ENCODE measurements at places on chromosomes 11 and 22.

DNA sequence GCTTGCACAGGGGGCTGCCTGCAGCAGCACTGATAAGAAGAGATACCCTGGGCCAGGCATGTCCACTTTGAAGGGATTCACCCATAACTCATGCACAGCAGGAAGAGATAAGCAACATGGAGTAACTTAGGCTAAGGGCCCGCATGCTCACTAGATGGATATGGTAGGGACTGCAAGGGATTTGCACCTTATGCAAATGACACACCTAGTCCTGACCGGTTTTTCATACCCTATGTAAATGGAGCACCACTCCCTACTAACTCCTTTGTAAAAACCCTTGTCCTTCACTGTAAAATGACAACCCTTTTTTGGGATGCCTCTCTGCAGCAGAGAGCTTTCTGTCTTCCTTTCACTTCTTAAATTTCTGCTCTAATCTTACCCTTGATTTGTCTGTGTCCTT is 658.9 kb upstream of the CCDC179 start:
- no peak for DNase-seq

DNA sequence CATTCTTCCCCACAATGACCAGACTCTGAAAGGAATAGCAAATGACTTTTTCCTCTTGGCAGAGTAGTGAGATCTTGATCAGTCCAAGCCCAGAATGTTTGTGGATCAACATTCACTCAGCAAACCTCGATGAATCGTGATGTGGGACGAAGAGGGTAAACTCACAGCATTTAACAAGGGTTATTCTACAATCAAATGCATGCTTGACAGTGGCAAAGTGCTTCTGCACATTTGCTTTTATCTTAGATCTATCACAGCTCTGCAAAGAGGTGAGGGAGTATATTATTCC is 31.8 kb downstream of the TMPRSS5 start:
- no peak for DNase-seq

- no peak for DNase-seq
Measured at GRCh38 chr11:122030286-122030685, 85.7 kb downstream of the BLID start.

DNA sequence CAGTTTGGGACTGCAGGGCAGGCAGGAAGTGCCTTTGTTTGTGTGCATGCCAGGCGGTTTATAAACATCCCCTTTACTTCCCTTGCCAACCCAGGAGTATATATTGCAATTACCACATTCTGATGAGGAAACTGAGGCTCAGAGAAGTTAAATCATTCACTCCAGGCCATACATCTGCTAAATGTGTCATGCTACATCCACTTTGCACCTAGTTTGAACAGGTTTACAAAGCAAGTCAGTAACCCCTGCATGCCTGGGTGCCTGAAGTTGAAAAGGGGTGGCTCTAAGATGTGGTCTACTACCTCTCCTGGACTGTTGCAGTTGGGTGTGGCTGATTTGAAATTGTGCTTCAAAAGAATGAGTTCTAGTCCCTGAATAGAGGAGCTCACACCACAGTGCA is 23.6 kb downstream of the FLI1 start:
- DNase-seq, result no peak
